ENCODE measurements at places on chromosomes 1 and 21.
A peak's percentile ranks its signal among the peaks of the same experiment; 100 is the strongest.

GRCh38 chr1:235992346-235992745 is 72.5 kb downstream of the NID1 start:
- no peak for DNase-seq

- DNase-seq, result peak; percentile 26
Measured at GRCh38 chr1:220786337-220787068, at the start of gene MTARC1. Gene MTARC1, plus strand, starts transcription at chr1:220786913. Its CDS starts 32 bp downstream, at chr1:220786945.

GRCh38 chr1:225688345-225688744 is 35.4 kb upstream of the ENAH start:
- no peak for DNase-seq

- DNase-seq, result no peak
Measured at GRCh38 chr1:150267896-150268295, 920 bp downstream of the APH1A start.

- no peak for DNase-seq
Measured at GRCh38 chr1:174174461-174175329, 15.4 kb downstream of the RABGAP1L start.
